Caco-2 (cell line): ENCODE measurements at places on chromosomes 2 and 18.

- DNase-seq, result no peak
Observed at GRCh38 chr2:42135381-42136312, 33.5 kb upstream of the EML4 start.

DNA sequence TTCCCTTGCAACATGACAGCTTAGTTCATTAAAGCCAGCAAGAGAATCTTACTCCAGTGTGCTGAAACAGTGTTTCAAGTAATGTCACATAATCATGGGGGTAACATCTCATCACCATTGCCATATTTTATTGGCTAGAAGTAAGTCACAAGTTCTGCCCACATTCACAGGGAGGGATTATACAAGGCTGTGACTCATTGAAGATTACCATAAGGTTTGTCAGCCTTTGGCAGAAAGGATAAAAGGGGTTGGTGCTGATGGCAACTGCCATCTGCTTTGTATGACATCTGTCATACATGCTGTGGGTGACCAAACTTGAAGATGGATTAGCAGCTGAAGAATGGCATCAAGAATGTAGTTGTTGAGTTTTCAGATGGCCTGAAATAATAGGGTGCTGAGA lies 61.2 kb downstream of the KCNE4 start:
- DNase-seq, result no peak

GRCh38 chr2:158973116-158973956 lies 4.9 kb downstream of the TANC1 start:
- no peak for DNase-seq

- no peak for DNase-seq
Observed at GRCh38 chr2:228469721-228470120, 288.2 kb upstream of the SPHKAP start.

GRCh38 chr2:14492920-14493503 lies 139.5 kb upstream of the LRATD1 start:
- DNase-seq, result no peak

DNA sequence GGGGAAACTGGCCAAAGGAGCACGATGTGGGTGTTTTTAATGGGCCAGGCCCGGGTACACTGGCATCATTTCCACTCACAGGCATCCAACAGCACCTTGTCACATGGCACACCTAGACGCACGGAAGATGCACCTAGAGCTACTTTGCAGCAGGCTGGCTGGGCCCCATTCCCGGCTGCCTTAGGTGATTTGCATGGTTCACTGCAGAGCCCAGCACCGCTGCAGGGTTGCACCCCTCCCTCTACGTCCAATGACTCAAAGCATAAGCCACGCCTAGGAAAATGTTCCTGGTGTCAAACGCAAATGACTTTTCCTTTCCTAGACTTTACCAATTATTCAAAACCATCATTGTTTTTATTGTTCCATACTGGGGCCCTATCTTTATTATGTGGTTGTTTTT lies 222.9 kb downstream of the EIPR1 start:
- DNase-seq, result no peak

DNA sequence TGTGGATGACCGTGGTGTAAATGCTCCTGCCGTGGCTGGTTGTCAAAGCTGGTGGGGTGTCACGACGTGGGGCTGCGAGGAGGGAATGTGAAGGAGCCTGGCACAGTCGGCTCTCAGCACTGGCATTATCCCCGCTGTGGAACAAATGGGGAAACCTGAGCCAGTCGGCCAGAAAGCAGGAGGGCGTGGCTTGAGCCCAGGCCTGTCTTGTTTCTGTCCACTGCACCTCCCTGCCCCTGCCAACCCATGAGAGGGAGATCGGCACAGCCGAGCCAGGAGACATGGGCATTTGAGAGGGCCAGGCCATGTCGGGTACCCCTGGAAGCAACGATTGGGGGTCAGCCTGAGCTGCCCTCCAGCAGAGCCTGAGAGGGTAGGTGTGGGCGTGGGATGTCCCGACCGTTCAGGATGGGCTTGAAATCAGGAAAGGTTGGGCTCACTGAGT lies 44.5 kb downstream of the PDIA6 start:
- DNase-seq, result no peak
